Panc1 (cell line): ENCODE measurements at places on chromosomes 5 and 9.

DNA sequence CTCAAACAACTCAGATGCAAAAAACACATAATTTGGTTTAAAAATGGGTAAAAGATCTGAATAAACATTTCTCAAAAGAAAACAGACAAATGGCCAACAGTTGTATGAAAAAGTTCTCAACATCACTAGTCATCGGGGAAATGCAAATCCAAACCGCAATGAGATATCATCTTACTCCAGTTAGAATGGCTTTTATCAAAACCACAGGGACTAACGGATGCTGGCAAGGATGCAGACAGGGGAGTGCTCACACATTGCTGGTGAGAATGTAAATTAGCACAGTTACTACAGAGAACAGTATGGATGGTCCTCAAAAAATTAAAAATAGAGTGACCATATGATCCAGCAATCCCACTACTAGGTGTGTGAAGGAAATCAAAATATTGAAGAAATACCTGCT lies 589.1 kb upstream of the ADAMTS16 start:
- no peak for DNase-seq

- no peak for DNase-seq
Observed at GRCh38 chr5:61123145-61123544, 39.1 kb downstream of the SMIM15 start.

DNA sequence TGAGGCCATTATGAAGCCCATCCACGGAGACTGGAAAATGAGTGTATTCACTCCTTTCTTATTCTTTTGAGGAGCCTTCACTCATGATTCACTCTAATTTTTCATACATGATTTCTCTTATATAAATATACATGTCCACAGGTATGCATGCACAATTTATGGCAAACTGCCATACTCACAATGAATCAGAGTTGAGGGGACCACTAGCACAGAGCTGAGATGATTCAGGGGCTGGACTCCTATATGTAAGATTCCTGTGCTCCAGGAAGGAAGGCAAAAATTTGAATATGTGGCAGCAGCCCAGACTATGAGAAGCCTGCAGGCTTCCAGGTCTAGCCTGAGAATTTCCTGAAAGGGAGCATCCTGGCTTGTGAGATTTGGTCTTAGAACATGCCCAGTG lies 484.6 kb downstream of the PRELID2 start:
- DNase-seq = no peak

DNA sequence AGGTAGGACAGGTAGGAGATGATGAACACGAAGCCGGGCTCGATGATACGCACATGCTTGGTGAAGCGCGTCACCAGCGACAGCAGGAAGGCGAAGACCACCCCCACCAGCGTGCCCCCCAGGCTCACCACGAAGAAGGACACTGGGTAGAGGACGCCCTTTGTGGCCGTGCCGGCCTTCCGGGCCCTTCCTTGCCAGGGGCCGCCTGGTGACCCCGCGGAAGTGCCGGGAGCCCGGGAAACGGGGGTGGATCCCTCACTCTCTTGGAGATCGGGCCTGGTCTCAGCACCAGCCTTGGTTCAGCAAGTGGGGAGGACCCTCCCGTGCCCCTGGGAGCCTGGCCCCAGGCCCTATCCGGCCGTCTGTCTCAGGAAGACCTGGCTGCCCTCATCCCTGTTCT lies 39.7 kb downstream of the SLC9A3 start:
- no peak for DNase-seq
